ENCODE measurements at places on chromosomes 1 and 21.

DNA sequence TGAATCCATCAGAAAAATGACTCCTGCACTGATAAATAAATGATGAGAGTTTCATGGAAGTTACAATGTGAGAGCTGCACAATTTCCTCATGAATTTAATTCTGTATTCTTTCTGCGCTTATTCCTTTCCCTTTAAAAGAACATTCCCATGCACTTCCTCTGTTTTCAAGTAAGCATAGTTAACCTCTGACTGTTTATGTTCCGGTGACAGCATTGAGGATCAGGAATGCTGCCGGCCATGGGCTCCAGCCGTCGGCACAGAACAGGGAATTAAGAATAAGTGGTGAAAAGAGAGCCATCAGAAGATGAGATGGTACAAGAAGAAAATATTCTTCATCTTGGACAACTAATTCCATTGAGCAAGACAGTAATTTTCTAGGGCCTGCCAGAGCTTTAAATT lies 65.3 kb downstream of the SUSD4 start:
- no peak for DNase-seq

GRCh38 chr1:93419344-93419743 lies 28.6 kb upstream of the FNBP1L start:
- no peak for DNase-seq

GRCh38 chr1:209484429-209484828 lies 99.1 kb upstream of the CAMK1G start:
- DNase-seq = no peak

- DNase-seq = no peak
Observed at GRCh38 chr1:231600458-231600976, 26.1 kb upstream of the DISC1 start.

DNA sequence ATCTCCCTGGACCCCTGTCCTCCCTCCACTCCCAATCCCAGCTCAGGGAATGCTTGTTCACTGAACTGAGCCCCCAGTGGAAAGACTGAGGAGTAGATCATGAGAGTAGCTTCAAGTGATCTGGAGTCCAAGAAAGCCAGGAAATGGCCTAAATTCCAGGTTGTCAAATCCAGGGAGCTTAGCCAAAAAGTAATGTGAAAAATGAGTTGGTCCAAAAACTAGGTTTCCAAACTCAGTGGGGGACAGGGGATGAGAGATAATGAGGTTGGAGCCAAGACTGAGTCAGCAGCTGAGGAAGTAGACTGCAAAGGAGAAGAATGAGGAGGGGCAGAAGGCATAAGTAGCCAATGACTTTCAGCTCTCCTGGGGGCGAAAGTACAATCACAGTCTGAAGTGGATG lies 284.1 kb upstream of the BEND5 start:
- no peak for DNase-seq

DNA sequence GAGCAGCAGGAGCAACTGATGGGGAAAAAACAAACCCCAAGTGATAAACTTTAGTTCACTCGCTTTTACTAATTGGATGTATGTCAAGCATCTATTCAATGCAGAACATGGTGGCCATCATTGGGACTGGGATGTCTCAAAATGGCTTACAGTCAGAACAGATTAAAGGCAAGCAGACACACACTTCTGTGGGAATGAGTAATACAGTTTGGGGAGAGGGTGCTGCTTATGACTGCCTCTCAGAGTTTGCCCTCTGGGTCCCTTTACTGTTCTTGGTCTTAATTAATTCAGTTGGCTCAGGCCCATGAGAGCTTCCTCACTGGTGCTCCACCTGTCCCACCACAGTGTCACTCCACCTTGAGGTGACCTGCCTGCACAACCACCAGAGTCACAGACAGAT lies 119.5 kb downstream of the TBX19 start:
- DNase-seq = no peak

DNA sequence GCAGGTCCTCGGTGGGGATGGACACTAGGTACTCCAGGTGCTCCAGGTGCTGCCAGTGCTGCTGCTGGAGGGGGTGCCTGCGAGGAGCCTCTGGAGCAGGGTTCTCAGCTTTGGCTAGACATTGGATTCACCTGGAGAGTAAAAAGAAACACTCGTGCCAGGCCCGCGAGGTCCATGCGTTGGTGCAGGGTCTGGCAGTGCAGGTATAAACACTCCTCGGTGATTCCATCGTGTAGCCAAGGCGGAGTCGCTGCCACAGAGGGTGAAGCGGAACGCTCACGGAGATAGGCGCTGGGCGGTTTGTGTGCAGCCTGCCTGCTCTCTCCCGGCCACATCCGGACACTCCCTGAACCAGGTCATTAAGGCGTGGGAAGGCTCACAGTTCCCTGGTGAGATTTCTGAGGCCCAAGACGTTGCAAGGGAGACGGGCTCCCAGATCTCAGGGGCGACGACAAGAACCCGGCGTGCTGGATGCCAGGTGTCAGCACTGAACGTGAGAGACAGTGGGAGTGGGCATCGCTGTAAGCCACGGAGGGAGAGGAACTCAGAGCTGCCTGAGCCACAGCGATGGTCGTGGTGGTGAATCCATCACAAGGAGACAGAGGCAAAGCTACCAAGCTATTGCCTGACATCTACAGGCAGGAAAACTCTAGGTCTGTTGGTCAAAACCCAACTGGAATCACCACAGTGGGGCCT lies 17.2 kb upstream of the SUMO3 start:
- DNase-seq = no peak

GRCh38 chr1:155003227-155003765 lies 694 bp downstream of the ZBTB7B start:
- DNase-seq = no peak

- no peak for DNase-seq
Observed at GRCh38 chr21:27275294-27275927, 308.5 kb upstream of the ADAMTS5 start.

GRCh38 chr1:109954041-109954512 lies 30.5 kb upstream of the AHCYL1 start:
- no peak for DNase-seq

- DNase-seq = peak; percentile 66
Observed at GRCh38 chr1:37919277-37919676, 27.6 kb downstream of the INPP5B start.

GRCh38 chr1:175890958-175891357 lies 147.6 kb upstream of the TNR start:
- no peak for DNase-seq

GRCh38 chr21:45588086-45588825 lies 46.0 kb upstream of the SLC19A1 start:
- no peak for DNase-seq
